Kidney (tissue), 22 donors: ENCODE measurements at places on chromosomes 13 and 19. TPM values are rescaled to one million over a fixed set of nuclear protein-coding genes. Genes with fewer than 3 reads are reported as not detected.

Gene WDR88
- not detected for polyA plus RNA-seq

Gene GRIN2D
- 0.13 TPM for polyA plus RNA-seq

Gene PRODH2
- 409 TPM for polyA plus RNA-seq

Gene KLF1
- not detected for polyA plus RNA-seq

Gene EPS8L1
- polyA plus RNA-seq: 45.4 TPM

Gene TJP3
- polyA plus RNA-seq: 32.5 TPM

Gene ZNF681
- 0.30 TPM for polyA plus RNA-seq

Gene ZNF555
- polyA plus RNA-seq: 3.9 TPM

Gene ZNF223
- polyA plus RNA-seq: 2.5 TPM

GRCh38 chr19:35843676-35844481, 8.4 kb downstream of the NPHS1 start:
- peak; percentile 53 for DNase-seq

- DNase-seq: no peak
These were observed 66.7 kb downstream of the CDADC1 start for GRCh38 chr13:49314344-49314882.

DNA sequence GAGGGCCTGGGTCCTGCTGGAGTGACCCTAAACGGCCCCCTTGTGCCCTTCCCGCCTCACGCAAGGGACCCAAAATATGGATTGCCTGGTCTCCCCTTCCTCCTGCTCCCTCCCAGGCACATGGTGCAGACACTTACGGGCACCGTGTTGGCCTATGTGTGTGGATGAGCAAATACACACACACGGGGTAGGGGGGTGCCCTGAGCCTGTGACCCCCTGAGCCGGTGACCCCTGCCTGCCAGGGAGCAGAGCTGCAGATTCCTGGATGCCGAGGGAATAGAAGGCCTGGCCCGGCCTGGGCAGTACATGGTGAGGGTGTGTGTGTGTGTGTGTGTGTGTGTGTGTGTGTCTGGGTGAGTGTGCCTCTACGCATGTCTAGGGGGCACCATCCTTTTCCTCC, 33.3 kb downstream of the CEBPA start:
- DNase-seq: no peak

DNA sequence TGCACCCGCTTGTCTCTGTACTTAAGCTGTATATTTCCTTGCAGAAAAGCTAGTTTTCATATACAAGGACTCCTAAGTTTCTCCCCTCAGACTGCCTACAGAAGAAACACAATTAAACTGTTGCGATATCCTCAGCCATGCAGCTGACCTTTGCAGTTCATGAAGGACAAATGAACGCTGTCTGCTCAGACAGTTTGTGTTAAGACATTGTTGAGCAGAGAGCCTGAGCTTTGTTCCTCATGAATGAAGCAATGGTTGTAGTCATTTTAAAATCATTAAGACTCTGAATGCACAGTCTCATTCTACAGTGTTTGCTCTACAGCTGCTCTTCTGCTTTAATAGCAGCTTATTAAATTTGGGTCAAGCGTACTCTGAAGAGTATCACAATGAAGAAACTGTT, 23.2 kb upstream of the MAB21L1 start:
- DNase-seq: no peak

DNA sequence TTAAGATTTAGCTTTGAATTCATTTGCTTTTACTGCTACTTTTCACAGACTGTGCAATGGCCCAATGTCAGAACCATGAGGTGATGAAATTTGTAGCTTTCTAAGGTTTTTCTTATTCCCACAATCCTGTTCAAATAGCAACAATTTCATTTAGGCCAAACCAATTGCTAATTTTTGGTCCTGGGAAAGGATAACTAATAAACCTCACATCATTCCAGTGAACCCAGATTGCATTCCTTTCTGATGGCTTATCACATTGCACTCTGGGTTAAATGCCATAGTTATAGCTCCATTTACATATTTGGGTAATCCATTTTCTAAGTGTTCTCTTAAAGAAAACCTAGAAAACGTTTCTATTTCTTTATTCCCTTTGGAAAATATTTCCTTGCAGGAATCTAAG, 22.9 kb upstream of the POMP start:
- DNase-seq: no peak

GRCh38 chr13:42673677-42674076, 99.7 kb downstream of the TNFSF11 start:
- no peak for DNase-seq

DNA sequence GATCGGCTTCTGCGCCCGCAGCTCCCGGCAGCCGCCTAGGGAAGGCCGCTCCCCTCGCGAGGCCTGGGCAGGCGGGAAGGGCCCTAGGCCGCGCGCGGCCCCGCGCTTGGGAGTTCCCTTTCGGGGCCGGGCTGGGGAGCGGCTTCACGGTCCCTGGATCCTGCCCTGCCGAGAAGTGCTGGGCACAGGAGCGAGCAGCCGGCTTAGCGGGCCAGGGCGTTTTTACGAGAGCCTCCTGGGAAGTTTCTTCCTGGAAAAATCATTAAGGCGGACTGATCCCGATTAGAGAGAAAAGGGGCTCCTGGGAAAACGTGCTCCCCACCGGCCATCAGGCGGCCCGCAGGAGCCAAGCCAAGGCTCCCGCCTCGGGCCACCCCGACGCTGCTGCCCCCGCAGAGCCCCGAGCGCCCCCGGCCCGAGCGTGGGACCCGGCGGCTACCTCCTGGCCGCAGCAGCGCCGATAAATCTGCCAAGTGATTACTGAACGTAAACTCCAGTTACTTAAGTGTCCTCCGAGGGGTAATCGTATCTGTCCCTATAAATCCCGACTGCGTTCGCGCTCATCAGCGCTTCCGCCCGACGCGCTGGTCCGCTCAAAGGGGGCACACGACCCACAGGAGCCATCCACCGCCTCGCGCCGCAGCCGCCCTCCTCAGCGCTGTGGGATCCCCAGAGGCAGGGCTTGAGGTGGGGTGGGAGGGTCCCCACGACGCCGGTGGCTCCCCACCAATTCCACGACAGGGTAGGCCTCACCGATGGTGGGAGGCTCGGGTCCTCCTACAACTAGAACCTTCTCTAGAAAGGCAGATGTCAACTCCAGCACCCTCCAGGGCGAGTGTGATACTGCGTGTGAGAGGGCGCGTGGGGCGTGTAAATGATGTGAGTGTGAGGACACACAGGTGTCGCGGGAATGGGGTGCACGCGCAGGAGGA, 2.8 kb downstream of the ZIC5 start:
- DNase-seq: peak; percentile 71

- no peak for DNase-seq
These were observed 97.0 kb downstream of the DCT start for GRCh38 chr13:94382517-94382916.

- peak; percentile 69 for DNase-seq
These were observed 11.9 kb downstream of the ZIC5 start for GRCh38 chr13:99959540-99960230.

DNA sequence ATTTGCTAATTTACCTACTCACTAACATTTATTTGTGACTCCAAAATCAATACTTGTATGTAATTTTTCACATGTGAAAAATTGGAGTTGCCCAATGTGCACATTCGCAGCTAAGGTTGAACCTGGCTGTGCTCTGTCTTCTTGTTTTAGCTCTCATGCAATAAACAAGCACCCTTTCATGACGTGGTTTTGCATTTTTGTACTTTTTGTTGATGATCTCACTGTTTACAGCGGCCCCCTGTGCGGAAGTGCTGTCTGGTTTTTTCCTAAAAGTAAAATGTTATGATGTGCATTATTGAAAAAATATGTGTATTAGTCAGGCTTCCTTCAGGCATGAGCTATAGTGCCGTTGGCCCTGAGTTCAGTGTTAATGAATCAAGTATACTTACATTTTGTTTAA, 18.1 kb downstream of the DGKH start:
- no peak for DNase-seq

DNA sequence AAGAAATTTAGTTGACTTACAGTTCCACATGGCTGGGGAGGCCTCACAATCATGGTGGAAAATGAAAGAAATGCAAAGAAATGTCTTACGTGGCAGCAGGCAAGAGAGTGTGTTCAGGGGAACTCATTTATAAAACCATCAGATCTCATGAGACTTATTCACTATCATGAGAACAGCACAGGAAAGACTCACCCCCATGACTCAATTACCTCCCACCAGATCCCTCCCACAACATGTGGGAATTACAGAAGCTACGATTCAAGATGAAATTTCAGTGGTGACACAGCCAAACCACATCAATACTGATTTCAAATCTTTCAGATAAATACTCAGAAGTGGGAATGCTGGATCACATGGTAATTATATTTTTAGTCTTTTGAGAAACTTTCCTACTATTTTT, 1357.9 kb downstream of the SLITRK5 start:
- DNase-seq: no peak

DNA sequence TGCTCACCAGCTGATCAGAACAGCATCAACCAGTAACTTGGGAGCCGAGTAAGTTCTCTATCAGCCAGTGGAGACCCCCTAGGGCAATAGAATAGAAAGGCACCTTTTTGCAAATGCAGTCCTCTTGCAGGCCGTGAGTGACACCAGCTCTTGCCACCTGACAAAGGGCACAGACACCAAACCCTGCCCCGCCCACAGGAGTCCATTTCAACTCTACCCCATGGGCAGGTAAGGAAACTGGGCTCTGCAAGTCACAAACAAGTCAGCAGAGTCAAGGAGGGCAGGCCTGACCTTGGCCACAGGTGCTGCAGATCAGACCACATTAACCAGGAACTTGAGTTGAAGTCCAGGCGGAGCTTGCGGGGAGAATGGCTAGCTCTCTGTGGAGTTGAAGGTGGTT, 77.4 kb upstream of the SPATA13 start:
- no peak for DNase-seq

GRCh38 chr19:5048727-5049553, 80.0 kb downstream of the KDM4B start:
- DNase-seq: no peak

DNA sequence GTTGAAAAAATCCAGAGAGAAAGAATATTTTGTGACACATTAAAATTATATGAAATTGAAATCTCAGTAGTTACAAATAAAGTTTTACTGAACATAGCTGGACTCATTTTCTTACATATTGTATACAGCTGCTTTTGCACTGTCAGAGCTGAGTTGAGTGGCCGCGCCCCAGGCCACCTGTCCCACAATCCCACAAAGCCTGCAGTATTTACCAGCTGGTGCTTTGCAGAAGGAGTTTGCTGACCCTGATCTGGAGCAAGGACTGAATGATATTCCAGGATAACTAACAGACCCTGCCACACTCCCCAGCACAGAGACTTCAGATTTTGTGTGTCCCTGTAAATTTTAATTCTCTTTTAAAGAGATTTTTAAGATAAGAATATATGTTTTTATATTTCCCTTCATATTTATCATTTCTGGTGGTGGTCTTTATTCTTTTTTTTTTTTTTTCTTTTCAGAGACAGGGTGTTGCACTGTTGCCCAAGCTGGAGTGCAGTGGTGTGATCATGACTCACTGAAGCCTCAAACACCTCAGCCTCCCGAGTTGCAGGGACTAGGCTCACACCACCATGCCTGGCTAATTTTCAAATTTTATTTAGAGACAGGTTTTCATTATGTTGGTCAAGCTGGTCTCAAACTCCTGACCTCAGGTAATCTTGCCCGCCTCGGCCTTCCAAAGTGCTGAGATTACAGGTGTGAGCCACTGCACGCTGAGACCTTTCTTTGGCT, 48.5 kb downstream of the TDRD12 start:
- no peak for DNase-seq

DNA sequence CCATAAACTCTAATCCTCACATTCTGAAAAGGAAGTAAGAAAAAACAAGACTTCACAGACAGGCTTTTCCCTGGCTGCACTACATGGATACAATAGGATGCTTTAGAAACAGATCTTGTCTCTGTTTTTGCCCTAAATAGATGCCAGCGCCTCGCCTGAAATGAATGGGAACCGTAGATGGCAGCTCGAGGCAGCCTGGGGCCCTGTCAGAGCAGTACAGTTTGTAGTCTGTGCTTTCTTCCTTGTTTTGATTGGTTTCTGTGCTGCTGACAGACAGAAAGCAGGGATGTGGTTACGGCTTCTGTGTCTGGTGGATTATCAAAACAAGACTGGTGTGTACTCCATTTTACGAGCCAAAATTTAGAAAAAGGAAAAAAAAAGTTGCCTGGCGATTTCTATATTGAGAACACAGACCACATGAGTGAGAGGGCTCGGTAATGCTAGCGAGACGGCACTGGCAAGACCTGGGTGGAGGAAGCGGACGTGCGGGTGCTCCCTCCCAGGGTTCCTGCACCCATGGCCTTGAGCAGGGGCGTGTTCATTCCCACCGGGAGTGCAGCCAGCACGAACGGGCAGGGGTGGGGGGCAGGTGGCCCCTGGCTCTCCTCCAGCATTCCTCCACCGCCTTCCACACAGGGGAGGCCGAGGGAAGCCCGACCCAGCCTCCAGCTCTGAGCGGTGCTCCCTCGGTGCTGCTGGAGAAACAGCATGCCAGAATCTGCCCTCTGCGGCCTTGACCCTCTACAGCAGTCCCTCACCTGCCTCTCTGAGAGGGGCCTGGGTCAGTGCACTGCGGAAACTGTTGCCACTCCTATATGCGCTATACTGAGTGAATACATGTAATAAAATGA, 37.6 kb upstream of the C1QTNF9 start:
- peak; percentile 26 for DNase-seq

DNA sequence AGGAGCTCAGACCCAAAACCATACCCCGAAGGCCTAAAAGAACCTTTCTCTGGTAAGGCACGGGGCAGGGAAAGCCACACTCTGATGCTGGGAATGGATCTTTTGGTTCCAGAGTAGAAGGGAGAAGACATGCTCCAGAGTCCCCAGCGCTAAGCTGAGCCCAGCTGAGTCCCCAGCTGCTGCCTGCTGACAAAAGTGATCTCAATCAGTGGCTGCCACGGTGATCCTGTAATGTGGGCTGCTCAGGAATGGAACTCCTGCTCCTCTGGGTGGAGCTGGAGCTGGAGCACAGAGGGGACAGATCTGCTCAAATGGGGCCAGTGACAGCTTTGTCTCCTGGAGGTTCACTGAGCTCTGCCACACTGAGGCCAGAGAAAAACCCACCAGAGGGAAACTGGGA, 70.5 kb downstream of the MLLT1 start:
- DNase-seq: no peak

GRCh38 chr19:23315286-23315685, 65.1 kb upstream of the ZNF724 start:
- no peak for DNase-seq

DNA sequence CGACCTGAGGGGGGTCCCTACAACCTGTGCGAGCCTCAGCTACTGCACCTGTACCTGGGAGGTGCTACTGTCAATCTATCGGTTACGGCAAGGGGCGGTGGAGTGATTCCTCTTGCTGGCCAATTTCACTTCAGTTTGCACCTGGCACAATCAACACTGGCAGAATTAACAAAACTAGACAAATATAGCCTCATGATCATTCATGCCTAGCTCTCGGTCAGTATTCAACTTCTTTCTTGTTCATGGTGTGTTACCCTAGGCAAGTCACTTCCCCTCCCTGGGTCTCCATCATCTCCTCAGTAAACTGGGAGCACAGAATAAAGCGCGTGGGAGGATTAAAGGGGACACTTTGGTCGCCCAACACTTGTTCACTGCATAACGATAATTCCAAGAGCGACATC, 618 bp downstream of the HAUS8 start:
- no peak for DNase-seq

GRCh38 chr13:23608701-23609413, 38.6 kb downstream of the TNFRSF19 start:
- peak; percentile 82 for DNase-seq

GRCh38 chr13:20301403-20302071, 69.4 kb upstream of the GJB6 start:
- no peak for DNase-seq

GRCh38 chr19:10828981-10829821, 6.8 kb downstream of the TMED1 start:
- no peak for DNase-seq

GRCh38 chr13:26184791-26185250, 37.3 kb downstream of the RNF6 start:
- peak; percentile 43 for DNase-seq
